Cardiac muscle cell (in vitro differentiated cells and primary cell): ENCODE measurements at places on chromosomes 4 and X. TPM values are rescaled to one million over a fixed set of nuclear protein-coding genes. Genes with fewer than 3 reads are reported as not detected.

Gene ATP1B4
- polyA plus RNA-seq = 0.34 TPM in 1 of 2 replicates, not detected in the other

Gene SPATA18
- polyA plus RNA-seq = 5.5 and 8.0 TPM in 2 replicates

Gene HTN3
- not detected in 2 replicates for polyA plus RNA-seq

Gene CDX4
- not detected in 2 replicates for polyA plus RNA-seq

Gene SYNPO2
- 10.0 and 14.7 TPM in 2 replicates for polyA plus RNA-seq

Gene BEX2
- 169 and 188 TPM in 2 replicates for polyA plus RNA-seq

Gene ADD1
- 274 and 297 TPM in 2 replicates for polyA plus RNA-seq

Gene F8A2
- not detected in 2 replicates for polyA plus RNA-seq

Gene RRAGB
- polyA plus RNA-seq = 44.4 and 45.6 TPM in 2 replicates

Gene TENM3
- polyA plus RNA-seq = 7.9 and 12.5 TPM in 2 replicates
